Stimulated activated CD8-positive, alpha-beta memory T cell treated with anti-CD3 and anti-CD28 coated beads, Interleukin-4, amount 100 ng/mL, for 4 hours (primary cell): ENCODE measurements at places on chromosomes 3 and 15.

GRCh38 chr3:183151086-183151485, 11.4 kb downstream of the LAMP3 start:
- DNase-seq: no peak

GRCh38 chr15:86066174-86066834, 13.4 kb upstream of the AGBL1 start:
- no peak for DNase-seq

GRCh38 chr3:131018970-131019369, 7.7 kb downstream of the ASTE1 start:
- no peak for DNase-seq

GRCh38 chr15:99042892-99043291, 35.3 kb upstream of the PGPEP1L start:
- no peak for DNase-seq

DNA sequence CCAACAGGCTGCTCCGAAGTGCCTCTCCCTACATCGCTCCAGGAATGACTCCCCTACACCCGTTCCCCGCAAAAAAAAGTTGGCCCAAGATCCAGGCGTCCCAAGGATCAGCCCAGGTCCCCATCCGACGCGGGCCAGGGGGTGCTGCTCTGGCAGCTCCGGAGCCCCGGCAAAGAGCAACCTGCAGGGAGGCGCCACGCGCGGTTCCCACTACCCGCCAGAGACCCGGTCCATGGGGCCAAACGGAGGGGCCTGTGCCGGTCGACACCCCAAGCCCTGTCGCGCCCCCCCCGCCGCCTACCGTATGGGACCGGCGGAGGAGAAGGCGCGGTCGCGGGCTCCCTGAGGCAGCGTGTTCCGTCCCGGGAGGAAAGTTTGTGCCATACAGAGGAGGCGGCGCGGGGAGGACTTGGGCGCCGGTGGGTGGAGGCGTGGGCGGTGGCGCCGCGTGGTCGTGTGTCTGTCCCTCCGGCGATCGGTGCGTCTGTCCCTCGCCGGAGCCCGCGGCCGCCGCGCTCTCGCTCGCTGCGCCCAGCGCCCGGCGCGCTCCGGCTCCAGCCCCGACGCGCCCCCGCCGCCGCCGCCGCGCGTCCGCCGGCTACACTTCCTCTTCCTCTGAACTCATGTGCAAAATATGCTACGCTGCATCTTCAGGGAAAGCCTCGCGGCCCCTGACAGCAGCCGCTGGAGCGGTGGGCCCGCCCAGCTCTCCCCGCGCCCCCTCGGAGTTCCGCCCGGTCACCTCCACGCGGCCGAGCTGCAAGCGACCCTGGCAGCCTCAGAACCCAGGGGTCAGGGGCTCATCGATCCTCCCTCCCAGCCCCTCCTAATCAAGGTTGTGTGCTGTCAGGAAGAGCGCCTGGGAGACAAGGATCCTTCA, at the start of gene RFTN1:
TSS of gene RFTN1 (minus strand) at position 559 of the 880 bp plus-strand sequence. CDS start 19,830 bp downstream, outside the sequence.
- peak; percentile 22 for DNase-seq

DNA sequence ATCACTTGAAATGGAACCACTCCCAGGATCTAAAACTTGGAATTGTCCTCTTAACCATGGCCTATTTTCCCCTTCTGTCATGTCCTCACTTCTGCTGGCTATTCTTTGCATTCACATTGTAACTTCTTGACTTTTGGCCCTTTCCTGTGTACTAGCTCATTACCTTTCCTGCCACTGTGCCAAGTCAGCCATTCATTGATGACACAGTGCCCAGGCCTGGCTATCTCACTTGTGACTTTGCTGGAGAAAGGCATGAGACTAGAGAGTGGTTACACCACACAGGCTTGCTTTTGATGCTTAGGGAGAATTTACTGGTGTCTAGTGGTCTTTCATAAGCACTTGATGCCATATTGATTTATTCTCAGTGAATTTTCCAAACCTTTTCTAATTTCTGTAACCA, 101.1 kb downstream of the NR1D2 start:
- no peak for DNase-seq

GRCh38 chr3:128080323-128081080, 28.3 kb downstream of the SEC61A1 start:
- no peak for DNase-seq

GRCh38 chr15:80779658-80780415, 667 bp downstream of the CEMIP start:
- no peak for DNase-seq

DNA sequence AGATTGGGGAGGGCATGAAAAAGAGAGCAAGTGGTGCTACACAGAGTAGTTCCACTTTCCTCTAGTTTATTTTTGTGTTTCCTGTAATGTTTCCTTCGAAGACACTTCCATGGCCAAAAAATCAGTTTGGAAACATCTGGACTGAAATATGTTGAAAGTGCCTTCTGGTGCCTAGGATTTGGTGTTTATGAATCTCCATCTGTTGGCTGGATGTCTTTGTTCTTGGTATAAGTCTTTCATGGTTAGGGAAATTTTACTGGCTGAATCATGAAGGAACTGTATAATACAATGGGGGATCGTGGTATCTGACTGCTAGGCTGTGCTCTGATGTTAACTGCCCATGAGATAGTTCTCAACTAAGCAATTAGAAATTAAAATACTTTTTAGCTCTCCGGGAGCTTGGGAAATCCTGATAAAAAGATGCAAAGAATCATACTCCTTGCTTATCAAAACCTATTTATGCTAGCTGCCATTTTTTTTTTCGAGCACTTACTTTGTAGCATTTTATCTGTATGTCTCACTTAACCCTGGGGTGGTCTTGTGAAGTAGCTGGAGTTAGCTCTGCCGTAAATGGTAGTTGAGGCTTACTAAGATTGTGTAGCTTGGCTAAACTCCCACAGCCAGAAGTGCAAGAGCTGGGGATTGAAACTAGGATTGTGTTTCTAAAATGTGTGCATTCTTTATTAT, 21.9 kb downstream of the AKAP13 start:
- DNase-seq: no peak

GRCh38 chr3:18864933-18865731, 283.2 kb upstream of the KCNH8 start:
- no peak for DNase-seq

GRCh38 chr15:80003171-80003570, 32.2 kb upstream of the BCL2A1 start:
- no peak for DNase-seq

DNA sequence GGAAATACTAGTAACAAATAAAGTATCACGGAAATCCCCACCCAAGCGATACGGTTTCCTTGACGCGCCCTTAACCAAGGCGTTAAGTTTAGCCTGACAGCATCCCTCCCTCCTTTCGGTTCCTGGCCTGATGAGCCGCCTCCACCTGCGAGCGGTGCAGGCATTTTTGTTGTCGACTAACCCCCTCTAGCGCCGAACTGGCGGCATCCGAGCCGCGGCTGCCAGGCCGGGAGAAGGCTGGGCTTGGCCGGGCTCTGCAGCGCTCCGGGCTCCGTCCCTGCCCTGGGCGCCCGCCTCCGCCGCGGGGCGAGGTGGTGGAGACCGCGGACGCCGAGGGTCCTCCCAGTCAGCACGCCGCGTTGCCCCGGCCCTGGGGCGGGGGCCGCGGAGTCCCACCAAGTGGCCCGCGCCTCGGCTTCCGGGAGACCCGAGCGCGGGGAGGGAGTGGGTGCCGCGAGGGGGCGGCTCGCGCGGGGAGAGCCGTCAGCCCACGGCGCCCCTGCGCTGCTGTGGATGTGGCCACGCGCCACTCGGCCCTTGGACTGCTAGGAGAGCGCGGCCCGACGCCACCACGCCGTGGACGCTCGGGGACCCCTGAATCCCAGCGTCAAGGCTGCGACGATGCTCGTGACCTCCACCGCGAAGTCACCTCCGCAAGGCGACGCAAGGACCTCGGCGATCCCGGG, 1.1 kb upstream of the EPHA6 start:
- no peak for DNase-seq

GRCh38 chr3:41580274-41580959, 381.1 kb downstream of the CTNNB1 start:
- no peak for DNase-seq

DNA sequence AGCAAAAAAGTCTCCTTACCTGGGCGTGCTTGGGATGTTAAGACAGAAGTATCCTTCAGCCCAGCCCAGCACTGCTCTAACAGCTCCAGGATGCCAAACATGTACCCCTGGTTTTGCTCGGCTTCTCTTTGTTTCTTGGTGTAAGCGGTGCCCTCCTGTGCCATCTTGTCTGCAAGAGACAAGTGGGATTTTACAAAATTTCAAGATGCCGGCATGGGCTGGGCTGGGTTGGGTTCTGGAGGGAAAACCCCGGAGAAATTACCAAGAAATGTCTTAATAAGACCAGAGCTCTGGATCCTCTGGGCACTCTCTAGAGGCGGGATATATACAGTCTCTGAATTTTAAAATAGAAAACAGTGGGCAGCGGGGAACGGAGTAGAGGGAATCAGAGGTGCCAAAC, 4.6 kb upstream of the SOX14 start:
- no peak for DNase-seq

DNA sequence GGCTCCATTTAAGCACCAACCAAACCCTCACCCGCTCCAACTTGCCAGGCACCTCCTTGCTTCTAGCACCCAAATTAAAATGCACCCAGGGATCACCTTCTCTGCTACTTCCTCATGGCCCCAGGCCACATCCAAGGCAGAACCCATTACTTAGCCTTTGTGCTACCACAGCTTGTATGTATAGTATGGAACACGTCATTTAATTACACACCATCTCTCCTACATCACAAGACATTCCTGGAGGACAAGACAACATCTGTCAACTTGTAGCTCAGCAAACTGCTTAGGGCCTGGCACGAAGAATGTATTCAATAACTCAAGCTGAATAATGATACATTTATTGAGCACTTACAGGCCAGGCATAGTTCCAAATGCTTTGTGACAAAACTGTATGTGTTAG, 23.3 kb downstream of the ZDHHC3 start:
- no peak for DNase-seq

GRCh38 chr3:189838291-189838690, 207.1 kb downstream of the TP63 start:
- no peak for DNase-seq

- DNase-seq: no peak
Measured at GRCh38 chr3:189222927-189223636, 51.3 kb downstream of the TPRG1 start.

GRCh38 chr3:72891053-72891855, 3.4 kb downstream of the GXYLT2 start:
- no peak for DNase-seq

- DNase-seq: no peak
Measured at GRCh38 chr15:63630036-63630751, 33.0 kb downstream of the FBXL22 start.

DNA sequence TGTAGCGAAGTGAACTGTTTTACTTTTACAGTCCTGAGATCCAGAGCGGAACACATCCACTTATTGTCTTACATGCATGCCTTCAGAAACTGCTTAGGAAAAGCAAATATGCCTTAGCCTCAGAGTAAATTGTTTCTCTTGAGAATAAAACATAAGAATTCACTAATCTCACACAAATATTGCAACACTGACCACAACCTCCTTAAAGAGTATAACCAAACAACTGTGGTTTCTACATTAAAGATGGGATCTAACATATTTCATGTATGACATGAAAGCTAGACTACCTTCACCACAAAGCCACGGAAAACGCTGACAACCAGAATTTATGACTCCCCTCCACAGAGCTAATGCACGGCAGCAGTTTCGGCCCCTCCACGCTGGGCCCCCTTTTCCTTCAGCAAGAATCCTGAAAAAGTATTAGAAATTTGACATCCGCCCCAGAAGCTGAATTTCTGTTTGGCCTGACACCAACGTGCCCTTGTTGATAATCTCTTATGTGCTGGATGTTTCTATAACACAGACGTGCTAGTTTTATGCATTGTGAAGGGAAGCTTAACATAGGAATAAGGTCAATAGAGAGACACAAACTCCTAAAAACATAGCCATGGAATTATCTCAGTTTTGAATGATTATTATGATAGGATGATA, 84.6 kb downstream of the GREM1 start:
- DNase-seq: no peak

- DNase-seq: no peak
Measured at GRCh38 chr15:30650012-30650929, 24.3 kb downstream of the ARHGAP11B start.

GRCh38 chr3:127194601-127195187, 1.8 kb downstream of the PRR23E start:
- DNase-seq: no peak

DNA sequence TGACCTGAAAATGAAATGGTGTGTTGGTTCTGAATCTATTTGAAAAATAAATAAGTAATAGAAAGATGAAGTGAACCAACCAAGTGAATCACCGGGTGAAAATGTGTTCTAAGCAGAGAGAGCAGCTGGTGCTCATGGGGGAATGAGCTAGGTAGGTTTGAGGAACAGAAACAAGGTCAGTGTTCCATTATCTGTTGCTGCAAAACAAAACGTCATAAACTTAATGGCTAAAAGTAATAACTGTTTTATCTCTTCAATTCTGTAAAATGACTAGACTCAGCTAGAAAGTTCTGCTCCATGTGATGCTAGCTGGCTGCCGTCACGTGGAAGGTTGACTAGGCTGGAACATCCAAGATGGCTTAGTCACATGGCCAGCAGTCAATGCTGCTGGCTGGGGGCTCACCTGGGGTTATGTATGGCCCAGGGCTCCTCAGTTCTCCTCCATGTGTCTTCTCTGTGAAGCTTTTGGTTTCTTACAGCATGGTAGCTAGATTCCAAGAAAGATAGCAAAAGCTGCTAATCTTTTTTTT, 13.3 kb upstream of the SH3BP5 start:
- no peak for DNase-seq

DNA sequence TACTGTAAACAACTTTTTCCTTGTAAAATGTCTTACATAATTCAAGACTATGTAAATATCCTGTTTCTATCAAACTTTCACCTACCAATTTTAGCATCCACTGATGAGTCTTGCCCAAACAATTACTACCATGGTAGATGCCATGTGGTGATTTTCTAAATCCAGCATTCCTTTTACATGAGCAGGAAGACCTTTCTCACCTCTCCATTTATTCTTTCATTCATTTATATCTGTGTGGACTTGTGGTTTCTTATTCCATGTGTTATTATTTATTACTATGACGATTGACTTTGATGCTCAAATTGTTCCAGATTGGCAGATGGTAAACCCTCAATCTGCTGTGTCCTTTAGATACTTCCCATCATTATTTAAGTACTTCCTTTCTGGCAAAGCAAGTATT, 62.4 kb downstream of the IFT57 start:
- DNase-seq: no peak

DNA sequence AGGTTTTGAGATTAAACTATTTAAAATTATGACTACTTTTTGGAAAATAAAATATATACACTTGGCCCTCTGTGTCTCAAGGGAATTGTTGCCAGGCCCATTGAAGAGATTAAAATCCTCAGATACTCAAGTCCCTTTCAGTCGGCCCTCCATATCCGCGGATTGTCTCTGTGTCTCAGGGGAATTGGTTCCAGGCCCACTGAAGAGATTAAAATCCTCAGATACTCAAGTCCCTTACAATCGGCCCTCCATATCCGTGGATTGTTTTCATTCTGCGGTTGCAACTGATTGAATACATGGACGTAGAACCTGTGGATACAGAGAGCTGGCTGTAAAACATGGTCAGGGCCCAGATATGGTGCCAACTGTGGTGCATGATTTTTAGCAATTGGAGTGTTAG, 15.7 kb upstream of the LRCH3 start:
- no peak for DNase-seq
